ENCODE measurements at places on chromosomes 11 and 22. TPM values are rescaled to one million over a fixed set of nuclear protein-coding genes. Genes with fewer than 3 reads are reported as not detected.

KRTAP5-2 gene
- total RNA-seq: not detected

RBM4B gene
- 9.8 TPM for total RNA-seq

- no peak for DNase-seq
Measured at GRCh38 chr11:69086152-69087132, 37.7 kb downstream of the TPCN2 start.

- DNase-seq: no peak
Measured at GRCh38 chr11:3946455-3947017, 91.1 kb downstream of the STIM1 start.

TAF10 gene
- 135 TPM for total RNA-seq

DNA sequence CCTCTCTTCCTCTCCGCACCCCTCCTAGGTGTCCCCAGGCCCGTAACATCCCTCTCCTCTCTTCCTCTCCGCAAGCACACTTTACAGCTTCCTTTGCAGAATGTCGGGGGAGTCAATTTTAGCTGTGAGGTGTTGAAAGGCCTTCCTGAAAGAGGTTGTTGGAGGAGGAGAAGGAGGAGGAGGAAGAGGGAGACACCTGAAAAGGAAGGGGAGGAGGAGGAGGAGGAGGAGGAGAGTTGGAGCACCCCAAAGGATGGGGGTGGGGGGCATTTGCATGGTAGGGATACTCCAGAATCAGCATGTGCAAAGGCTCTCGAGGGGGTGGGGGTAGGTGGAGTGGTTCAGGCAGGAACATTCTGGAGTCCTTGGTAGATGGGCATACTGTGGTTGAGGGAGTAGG, 1045.1 kb downstream of the TBC1D22A start:
- no peak for DNase-seq

- DNase-seq: no peak
Measured at GRCh38 chr22:20010307-20011122, 6.1 kb downstream of the ARVCF start.

- no peak for DNase-seq
Measured at GRCh38 chr11:24386546-24387397, 110.1 kb upstream of the LUZP2 start.

DNA sequence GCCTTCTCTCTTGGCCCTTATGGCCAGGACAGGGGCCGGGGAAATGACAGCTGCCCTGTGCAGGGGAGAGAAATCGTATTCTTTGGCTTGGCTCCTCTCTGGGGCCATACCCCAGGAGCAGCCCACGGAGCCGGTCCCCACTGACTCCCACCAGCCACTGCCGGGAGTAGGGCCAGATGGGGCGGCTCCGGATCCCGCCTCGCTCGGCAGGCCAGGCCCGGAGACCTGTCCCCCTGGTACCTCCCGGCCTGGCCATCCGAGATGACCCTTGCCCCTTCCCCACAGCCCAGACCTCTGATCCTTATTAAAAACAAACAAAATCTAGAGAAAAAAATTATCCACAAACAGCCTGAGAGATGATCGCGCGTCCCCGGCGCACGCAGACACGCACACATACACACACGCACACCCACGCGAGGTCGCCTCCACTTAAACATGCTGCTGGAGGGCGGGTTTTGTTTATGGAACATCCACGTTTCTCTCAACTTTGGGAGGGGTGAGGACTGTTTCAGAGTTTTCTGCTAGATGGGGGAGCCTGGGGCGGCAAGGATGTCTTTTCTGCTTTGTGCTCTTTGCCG, 59.1 kb downstream of the IGLL1 start:
- DNase-seq: no peak

- no peak for DNase-seq
Measured at GRCh38 chr11:9740202-9740883, 76.5 kb downstream of the SWAP70 start.

- no peak for DNase-seq
Measured at GRCh38 chr11:48108231-48109045, 108.2 kb upstream of the OR4B1 start.

GRCh38 chr22:27588268-27588667, 213.3 kb downstream of the MN1 start:
- DNase-seq: no peak

DNA sequence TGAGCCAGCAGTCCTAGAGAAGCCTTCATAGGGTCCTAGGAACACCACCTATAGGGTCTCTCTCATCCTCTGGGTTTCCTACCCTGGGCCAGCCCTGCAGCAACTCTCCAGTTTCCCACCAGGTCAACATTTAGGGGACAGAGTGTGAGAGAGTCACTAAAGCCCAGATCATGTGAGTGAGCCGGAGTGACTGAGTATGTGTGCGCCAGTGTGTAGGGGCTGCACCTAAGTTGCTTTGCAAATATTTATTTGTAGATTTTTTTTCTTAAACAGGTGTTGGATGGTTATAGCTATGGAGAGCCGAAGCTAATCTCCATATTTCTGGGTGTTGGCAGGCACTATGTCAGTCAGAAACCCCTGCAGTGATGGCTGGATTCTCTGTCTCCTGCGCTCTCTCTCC, 232.5 kb upstream of the NCAM1 start:
- DNase-seq: no peak

TRIM48 gene
- not detected for total RNA-seq

DNA sequence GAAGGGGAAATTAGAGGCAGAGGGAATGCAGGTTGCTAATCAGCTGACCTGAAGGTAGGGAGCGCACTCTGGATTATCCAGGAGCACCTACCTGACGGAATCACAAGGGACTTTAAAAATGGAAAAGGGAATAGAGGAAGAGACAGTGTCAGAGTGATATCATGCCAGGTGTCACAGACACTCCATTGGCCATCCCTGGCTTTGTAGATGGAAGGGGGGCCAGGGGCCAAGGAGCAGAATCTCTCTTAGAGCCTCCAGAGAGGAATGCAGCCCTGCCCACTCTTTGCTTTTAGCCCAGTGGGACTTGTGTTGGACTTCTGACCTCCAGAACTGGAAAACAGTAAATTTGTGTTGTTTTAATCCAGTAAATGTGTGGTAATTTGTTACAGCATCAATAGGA, 37.9 kb downstream of the DKK3 start:
- DNase-seq: no peak

DNA sequence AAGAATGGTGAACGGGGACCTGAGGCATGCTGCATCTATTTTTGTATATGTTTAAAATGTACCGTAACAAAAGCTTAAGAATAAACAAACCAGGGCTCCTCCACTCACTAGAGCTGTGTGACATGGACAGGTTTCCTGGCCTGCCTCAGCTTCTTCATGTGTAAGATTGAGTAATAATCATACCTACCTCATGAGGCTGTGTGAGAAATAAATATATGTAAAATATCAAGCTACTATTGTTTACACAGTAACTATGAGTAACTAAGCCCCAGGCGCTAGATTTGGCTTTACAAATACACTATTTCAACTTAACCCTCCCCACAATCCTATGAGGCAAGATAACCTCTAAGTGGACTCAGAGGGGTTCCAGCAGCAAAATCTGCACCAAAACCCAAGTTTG, 66.4 kb downstream of the SMCO4 start:
- DNase-seq: no peak

RRM1 gene
- 35.4 TPM for total RNA-seq

CDK2AP2 gene
- 43.6 TPM for total RNA-seq

KDM4D gene
- total RNA-seq: 0.32 TPM

- DNase-seq: no peak
Measured at GRCh38 chr11:122192634-122193255, 76.7 kb upstream of the BLID start.

DNA sequence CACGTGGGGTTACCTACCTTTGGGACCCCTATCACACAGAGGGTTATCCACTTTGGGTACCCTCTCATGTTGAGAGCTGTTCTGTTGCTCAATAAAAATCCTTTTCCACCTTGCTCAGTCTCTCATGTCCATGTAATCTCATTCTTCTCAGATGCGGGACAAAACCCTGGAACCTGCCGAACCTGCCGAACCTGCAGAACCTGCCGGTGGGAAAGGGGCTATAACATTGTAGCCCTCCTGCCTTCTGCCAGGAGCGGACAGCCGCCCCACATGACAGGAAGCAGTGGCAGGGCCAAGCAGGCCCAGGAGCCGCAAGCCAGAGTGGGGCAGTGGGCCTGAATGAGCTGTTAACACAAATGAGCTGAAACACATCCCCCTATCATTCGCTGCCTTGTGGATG, 18.1 kb downstream of the NPAT start:
- no peak for DNase-seq

- no peak for DNase-seq
Measured at GRCh38 chr22:24096758-24097115, 84.5 kb upstream of the SUSD2 start.

DNA sequence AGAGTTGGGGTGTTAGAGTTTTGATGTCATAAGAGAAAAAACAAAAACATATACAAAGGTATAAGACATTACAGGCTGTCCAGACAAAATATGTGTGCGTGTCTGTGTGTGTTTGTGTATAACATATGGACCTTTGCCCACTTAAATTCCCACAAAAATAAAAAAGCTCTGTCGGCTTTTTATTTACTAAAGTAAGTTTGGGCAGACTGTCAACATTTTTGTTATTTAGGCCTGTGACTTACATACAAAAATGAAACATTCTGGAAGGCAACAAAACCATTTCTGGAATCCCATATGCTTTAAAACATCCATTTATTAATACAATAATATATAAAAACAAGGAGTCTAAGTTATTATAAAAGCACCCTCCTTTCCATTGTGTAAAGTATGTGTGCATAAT, 960.1 kb upstream of the FAT3 start:
- DNase-seq: no peak

DNA sequence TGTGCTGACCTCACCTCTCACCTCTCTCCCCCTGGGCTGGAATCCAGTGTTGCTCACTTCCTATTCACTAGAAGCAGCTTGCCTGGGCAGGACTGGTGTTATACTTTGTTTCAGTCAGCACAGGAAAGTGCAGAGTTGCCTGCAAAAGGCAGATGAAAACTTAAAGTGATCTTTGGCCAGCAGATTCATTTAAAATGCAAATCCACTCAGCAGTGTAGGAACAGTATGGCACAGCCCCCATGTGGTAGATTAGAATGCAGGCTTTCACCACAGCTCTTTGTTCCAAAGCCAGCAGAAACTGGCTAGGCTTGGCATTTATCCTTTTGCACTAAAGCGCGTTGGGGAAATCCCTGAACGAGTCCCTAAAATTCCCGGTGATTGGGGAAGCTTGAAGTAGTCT, 301.2 kb downstream of the OR4C45 start:
- no peak for DNase-seq

DNA sequence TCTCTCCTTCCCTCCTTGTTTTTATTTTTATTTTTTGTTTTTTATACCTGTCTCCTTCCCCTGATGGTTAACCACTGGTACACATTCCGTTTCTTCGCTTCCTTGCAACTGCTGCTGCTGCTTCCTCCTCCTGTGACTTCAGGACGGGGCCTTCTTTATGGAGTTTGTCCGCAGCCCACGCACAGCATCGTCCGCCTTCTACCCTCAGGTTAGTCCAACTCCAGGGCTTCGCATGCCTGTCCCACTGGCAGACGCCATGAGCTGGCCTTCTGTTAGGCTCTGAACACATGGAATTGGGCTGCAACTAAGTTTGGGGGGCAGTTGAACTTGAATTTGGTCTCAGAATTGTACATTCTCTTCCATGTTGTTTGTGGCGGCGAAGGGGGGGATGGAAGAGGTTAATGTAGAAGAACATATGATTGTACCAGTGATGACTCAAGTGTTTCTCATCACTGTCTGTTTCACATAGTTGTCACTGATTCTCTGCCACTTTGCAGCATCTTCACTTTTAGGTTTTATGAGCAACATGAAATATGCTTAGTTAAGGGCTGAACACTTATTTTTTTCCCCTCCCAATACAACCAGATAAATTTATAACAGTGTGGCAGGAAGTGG, 83.0 kb upstream of the YWHAH start:
- DNase-seq: no peak

LRRC32 gene
- total RNA-seq: 0.39 TPM

DNA sequence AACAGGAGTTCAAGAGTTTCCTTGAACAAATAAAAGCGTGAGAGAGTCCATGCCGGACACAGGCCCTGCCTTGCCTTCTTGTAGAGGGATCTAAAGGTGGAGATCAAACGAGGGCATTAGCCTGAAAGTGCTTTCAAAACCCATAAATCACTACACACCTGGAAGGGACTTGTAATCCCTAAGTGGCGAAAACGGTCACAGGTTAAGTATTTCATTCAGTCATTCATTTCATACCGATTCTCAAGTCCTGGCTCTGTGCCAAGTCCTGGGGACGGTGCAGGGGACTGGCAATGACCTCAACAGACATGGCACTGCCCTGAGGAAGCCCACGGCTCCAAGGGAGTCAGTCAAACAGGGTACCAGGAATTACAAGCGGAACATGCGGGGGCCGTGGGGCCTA, 26.6 kb downstream of the ELFN2 start:
- no peak for DNase-seq

- DNase-seq: no peak
Measured at GRCh38 chr11:17603056-17603825, 56.2 kb downstream of the OTOG start.

- no peak for DNase-seq
Measured at GRCh38 chr22:19764636-19765476, 4.3 kb downstream of the TBX1 start.

DNA sequence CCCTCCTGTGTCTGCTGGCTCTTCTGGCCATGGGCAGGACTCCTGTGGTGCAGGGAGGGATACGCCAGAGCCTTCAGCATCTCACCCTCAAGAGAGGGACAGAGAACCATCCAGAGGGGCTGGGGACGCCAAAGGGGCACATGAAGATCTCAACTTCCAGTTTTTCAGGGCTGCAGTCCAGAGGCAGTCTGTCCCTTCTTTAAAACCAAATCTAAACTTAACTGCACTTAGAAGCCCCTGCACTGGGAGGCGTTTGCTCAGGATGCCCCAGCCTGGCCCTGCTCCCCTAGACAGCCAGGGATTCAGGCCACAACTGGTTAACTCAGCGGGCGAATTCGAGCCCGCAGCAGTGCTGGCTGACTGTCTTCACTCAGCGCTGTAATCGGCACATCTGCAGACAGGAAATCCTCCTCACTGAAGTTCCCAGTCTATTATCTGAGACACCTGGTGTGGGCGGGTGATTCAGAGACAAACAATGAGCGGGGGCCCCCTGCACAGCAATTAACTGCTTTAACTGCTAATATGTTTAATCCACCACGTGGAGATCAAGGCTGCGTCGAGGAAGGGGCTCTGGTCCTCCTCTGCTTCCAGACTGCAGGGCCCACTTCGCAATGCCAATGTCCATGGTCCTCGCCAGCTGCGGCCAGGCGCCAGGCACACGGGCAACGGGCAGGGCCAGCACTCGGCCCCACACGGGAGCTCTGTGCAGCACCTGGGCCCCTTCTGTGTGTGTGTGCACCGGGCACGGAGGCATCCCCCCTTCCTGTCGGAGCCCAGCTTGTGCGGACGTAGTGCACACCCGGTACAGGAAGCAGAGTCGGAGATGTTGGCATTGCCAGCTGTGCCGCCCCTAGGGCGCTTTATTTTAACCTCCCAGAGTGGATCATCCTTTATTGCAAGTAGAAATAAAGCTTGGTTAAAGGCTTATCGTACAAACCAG, 36.9 kb upstream of the GNB1L start:
- peak; percentile 88 for DNase-seq
